Cerebellar nuclear complex (tissue), 1 donor: ENCODE measurements at places on chromosomes 13 and 19.

DNA sequence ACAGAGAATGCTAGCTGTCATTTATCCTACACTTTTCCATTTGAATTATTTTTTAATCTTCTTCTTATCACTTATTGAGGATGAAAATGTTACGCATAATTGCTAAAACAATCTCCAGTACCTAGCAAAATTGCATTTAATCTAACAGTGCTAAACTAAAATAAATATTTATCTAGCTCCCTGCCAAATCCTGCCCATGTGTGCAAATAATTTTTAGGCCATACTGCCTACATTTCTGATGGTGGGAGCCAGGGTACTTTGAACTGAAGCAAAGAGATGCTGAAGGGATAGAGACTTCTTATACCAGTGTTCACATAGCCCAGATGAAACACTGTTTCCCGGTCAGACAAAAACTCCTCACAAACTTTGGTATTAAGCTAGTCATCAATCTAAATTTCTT, 1268.7 kb upstream of the PCDH20 start:
- no peak for DNase-seq

DNA sequence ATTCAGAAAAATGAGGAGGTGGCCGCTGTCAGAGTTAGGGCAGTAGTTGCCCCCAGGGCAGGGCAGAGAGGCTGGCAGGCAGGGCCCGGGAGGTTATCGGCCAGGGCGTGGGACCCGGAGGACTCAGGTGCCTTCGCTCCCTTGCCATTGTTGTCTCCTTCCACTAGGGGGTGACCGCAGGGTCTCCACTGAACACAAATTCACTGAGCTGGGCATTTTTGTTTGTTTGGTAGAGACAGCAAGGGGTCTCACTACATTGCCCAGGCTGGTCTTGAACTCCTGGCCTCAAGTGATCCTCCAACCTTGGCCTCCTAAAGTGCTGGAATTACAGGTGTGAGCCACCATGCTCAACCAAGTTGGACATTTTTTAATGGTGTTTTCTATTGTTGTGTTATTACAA, 25.1 kb downstream of the CARS2 start:
- no peak for DNase-seq

- DNase-seq = no peak
Measured at GRCh38 chr19:4238831-4239230, 8.0 kb upstream of the YJU2 start.

- DNase-seq = no peak
Measured at GRCh38 chr19:3053218-3053621, 9.1 kb downstream of the TLE5 start.

- no peak for DNase-seq
Measured at GRCh38 chr13:89267734-89268133, 1596.6 kb downstream of the SLITRK5 start.

GRCh38 chr13:51687947-51688714, 103.9 kb downstream of the WDFY2 start:
- DNase-seq = no peak

- no peak for DNase-seq
Measured at GRCh38 chr19:16652854-16653253, 7.1 kb downstream of the SMIM7 start.

DNA sequence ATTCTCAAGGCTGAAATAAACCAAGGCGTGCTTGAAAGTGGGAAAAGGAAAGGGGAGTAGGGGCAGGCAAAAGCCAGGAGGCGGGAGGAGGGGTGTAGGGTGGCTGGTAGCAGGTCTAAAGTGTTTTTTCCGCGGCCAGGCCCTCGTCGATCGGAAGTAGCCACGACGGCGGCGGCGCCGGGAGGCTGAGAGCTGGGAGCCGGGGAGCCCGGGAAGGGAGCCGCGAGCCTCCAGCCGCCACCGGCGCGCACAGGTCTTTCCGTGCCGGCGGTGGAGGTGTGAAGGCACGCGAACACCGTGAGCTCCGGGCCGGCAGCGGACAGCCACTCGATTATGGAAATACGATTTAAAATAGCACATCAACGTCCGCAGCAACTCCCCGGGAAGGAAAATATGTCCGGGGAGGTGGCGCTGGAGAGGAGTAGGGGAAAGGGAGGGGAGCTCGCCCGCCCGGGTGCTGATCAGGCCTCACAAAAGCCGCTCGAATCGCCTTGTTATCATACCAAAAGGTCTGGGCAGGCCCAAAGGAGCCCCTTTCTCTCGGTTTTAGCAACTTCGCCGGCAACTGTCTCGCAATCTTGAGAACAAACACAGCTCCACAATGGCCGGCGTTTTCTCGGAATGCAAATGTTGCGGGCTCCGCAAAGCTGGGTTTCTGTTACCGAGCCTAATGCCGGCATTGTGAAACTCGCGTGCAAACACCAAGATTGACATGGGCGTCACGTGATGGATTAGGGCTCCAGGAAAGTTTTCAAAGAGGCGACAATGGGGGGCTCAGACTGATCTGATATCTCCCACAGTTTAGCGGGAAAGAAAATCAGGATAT, 2.9 kb upstream of the PCDH8 start:
- DNase-seq = no peak

GRCh38 chr13:94362411-94362909, 117.0 kb downstream of the DCT start:
- DNase-seq = peak; percentile 2

GRCh38 chr13:103099722-103100293, 33.6 kb upstream of the SLC10A2 start:
- no peak for DNase-seq

DNA sequence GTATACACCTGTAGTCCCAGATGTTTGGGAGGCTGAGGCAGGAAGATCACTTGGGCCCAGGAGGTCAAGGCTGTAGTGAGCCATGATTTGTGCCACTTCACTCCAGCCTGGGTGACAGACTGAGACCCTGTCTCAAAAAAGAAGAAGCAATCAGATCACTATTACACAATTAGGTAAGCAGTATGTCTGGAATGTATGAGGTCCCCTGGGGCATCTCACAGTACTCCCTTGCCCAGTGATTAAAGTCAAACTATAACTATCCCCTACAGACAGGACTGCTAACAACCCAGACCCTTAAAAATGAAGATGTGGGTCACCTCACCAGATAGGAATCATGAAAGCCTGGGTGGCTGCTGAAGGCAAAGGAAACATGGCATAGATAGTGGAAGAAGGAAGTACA, 9.4 kb upstream of the PAN3 start:
- no peak for DNase-seq

DNA sequence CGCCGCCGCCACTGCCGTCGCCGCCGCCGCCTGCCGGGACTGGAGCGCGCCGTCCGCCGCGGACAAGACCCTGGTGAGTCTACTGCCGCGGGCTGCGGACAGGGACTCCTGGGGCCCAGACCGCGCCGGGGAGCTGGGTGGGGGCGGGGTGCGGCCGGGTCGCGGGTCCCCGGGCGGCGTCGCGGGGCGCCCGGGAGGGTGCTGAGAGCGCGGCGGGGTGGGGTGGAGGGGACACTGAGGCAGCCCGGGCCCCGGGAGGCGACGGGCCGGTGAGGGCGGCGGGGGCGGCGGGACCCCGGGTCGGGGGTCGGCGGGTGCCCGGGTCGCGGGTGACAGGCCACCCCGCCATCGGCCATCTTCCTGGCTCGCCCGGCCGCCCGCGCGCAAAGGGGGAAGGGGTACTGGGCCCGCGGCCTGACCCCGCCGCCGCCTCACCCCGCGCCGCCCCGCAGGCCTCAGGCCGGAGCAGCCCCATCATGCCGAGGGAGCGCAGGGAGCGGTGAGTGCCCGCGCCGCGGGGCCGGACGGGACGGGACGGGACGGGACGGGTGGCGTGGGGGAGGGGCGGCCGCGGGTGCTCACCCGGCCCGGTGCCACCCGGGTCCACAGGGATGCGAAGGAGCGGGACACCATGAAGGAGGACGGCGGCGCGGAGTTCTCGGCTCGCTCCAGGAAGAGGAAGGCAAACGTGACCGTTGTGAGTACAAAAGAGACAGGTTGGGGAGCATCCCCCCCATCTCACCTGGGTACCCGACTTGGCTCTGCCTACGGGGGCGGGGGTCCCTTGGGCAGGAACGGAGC, 489 bp downstream of the CCNE1 start:
- DNase-seq = no peak

GRCh38 chr13:33471204-33471603, 185.6 kb upstream of the STARD13 start:
- DNase-seq = no peak

DNA sequence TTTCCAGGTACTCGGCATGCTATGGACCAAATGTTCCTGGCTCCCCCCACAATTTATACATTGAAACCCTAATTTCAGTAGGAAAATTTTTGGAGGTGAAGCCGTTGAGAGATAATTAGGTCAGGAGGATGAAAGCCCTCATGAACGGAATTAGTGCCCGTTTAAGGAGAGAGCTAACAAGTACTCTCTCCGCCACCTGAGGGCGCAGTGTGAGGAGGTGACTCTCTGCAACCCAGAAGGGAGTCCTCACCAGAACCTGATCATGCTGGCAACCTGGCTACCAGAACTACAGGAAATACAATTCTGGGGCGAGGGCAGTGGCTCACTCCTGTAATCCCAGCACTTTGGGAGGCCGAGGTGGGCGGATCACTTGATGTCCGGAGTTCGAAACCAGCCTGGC, 397.8 kb downstream of the SLITRK5 start:
- no peak for DNase-seq
